Esophagus squamous epithelium (tissue), 5 donors: ENCODE measurements at places on chromosomes 5 and 9.

- DNase-seq: no peak
Measured at GRCh38 chr9:106120071-106120470, 425.7 kb downstream of the TMEM38B start.

- no peak for DNase-seq
Measured at GRCh38 chr5:93572608-93573353, 8.2 kb downstream of the NR2F1-AS1 start.

DNA sequence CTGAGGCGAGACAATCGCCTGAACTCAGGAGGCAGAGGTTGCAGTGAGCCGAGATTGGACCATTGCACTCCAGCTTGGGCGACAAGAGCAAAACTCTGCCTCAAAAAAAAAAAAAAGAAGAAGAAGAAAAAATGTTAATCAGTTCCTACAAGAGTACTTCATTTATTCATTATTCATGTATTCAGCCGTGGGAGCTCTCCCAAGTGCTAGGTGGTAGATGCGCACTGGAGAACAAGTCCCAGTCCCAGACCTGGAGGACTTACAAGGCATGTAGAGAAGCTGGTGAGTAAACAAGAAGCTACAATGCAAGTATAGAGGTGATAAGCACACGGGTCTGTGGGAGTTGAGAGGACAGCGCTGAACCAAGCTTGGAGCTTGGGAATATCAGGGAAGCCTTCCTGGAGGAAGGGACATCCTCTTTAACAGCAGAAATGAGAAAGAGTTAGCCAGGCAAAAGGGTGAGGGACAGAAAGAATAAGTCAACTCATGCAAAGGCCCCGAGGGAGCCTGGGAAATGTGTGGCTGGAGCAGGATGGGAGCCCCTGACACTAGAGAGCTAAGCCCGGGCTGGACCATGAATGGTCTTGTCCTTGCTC, 17.4 kb upstream of the AQP7 start:
- DNase-seq: no peak

DNA sequence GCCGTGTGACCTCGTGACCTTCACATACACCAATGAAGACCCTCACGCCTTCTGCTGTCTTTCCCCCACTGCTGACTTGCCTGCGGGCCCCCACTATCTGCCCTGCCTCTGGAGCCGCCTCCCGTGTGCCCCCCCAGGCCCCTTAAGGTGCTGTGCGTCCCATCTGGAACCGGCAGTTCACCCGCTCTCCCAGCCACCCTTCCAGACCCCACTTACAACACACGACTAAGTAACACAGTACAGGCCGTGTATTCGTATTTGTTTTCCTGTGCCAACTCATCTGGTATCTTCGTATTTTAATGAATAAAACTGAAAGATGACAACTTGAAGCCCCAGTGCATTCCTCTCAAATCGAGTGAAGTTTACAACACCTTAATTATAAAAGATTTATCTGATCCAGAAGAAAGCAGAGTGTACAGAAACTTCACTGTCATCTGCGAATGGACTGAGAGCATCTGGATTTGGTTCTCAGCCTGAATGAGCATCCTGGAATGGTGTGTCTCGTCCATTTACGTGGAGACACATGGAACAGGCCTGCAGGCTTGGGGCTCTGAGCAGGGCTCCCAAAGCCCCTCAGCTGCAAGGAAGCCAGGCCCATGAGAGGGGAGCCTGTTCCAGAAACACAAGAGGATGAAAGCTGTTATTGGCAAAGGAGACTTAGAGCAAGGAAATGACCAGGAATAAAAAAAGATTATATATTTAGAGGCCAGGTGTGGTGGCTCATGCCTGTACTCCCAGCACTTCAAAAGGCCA, 21.9 kb upstream of the TERT start:
- DNase-seq: no peak

- no peak for DNase-seq
Measured at GRCh38 chr5:6780802-6781391, 67.7 kb downstream of the TENT4A start.

GRCh38 chr5:104048231-104048630, 485.6 kb upstream of the NUDT12 start:
- DNase-seq: no peak

DNA sequence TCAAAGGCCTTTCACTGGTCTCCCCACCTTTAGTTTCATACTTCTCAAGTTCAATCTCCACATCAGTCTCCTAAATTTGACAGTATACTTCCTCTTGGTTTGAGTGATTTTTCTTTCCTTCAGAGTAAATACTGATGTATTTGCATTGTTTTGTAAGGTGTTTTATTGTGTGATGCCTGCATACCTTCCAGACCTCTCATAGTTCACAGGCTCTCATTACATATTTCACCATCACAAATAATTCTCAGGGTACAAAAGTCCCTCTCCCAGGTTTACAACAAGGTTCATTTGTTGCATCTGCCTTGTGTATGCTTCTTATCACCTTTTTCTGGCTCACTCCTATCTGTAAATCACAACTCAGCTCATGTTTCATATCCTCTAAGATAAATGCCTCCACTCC, 22.2 kb upstream of the TUSC1 start:
- DNase-seq: no peak

- DNase-seq: no peak
Measured at GRCh38 chr5:157874861-157875260, 15.9 kb upstream of the CLINT1 start.

DNA sequence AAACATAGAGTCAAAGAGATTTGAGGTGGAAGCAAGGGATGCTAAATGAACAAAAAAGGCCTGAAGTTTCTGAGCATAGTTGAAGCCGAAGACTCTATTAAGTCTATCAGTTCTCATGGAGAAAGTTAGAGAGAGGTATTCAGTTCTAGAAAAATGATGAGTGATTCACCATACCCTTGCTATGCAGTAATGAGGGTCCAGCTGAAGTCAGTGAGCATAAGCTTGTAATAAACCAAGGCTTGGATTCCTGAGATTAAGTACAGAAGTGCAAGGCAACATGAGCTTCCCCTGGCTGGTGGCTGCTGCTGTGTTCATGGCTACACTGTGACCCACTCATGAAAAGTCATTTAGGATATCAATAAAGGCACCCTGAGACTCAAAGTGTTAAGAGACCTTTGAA, 129.7 kb upstream of the MTAP start:
- no peak for DNase-seq

DNA sequence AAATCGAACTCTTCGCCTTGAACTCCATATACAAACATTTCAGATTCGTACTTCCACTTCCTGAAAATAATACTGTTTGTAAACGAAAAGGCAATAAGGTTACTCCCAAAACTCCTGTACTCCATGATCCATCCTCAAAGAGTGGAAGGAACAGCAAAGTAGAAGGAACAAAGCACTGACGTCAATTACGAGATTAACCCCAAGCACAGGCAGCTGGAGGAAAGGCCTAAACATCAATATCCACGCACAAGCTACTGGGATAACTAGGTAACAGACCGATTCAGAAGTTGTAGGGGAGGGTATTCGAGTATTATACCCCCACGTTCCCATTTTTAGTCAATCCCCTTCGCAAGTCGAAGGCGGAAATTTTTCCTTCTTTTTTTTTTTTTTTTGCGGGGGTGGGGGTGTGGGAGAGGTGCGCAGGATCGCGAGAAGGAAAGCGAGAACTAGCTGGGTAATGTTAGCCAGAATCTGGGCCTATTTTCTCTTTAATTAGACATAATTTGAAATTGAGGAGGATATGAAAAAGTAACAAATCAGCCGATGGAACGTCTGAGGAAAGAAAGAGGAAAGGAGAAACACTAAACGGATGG, 909 bp downstream of the AFF4 start:
- DNase-seq: no peak

- DNase-seq: no peak
Measured at GRCh38 chr9:77595426-77596095, 52.6 kb downstream of the GNA14 start.

GRCh38 chr5:163463063-163463435, 2.6 kb downstream of the HMMR start:
- no peak for DNase-seq

GRCh38 chr9:5004481-5004880, 19.4 kb downstream of the JAK2 start:
- no peak for DNase-seq

DNA sequence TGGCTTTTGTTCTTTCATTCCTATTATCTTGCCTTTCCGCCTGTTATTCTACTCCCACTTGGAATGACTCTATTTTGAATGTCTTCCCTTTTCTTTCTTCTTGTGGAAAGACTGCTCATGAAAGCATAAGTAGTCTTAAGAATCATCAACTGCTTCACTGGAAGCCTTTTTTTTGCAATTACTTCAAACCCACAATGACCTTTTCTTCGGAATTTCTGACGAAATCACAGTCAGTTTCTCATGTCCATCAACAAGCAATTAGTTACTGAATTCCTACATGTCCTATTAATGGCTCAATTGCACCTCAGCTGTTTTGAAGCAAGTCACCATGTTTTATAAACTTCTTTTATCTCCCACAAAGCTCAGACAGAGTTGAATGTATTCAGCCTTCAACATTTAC, 196.2 kb downstream of the TARS1 start:
- DNase-seq: no peak

DNA sequence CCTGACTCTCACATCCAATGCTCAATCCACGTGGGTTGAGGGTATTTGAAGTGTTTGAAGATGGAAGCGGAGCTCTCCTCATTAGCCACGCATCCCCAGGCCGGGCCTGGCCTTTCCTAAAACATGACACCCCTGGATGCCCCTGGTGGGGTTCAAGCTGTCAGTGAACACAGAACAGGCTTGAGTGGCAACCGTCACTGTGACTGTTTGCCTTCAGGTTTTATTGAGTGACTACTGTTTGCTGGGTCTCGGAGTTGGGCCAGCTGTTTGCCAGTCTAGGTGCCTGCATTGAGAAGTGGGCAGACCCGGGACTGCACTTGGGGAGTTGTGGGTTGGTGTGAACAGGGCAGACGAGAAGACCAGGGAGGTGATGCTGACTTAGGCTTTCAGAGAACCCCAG, 7.8 kb upstream of the OLFM1 start:
- no peak for DNase-seq

GRCh38 chr5:167953151-167953798, 338.2 kb upstream of the WWC1 start:
- DNase-seq: no peak

DNA sequence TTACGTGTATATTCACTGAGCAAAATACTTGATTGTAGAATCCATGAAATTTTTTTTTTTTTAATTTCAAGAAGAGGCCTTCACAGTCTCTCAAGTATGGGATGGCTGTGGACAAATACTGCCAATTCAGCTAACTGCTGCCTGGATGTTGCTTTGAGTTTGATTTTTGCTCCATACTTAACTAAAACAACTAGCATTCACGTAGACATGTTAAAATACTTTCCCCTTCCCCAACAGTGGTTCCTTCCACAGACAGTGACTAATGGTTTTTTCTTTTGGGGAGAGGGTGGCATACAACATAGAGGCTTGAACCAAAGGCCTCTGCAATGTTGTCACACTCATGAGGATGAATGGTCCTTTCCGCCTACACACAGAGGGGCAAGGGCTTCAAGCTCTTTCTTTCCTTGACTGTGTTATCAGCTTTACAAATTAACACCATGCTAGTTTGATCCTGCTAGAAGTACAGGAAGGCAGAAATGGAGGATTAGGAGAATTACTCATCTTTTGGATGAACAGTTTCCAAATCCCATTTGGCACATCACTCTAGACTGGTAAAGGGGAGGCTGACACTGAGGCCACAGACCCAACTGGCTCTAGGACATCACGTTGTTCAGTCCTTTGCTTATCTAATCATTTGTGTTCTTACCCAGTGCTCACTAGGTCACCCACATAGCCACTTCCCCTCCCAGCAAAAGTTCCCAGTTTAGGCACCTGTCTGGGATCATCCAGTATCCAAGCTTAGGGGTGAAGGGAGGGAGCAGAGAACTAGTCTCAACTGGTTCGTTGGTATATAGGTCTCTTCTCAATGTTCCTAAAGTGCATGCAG, 1.8 kb upstream of the LEAP2 start:
- no peak for DNase-seq

GRCh38 chr9:131546336-131547084, 1.2 kb downstream of the PRRT1B start:
- DNase-seq: no peak

- DNase-seq: no peak
Measured at GRCh38 chr5:180119903-180120236, 48.3 kb upstream of the RNF130 start.

GRCh38 chr5:154191467-154192261, 1.1 kb downstream of the GALNT10 start:
- no peak for DNase-seq

DNA sequence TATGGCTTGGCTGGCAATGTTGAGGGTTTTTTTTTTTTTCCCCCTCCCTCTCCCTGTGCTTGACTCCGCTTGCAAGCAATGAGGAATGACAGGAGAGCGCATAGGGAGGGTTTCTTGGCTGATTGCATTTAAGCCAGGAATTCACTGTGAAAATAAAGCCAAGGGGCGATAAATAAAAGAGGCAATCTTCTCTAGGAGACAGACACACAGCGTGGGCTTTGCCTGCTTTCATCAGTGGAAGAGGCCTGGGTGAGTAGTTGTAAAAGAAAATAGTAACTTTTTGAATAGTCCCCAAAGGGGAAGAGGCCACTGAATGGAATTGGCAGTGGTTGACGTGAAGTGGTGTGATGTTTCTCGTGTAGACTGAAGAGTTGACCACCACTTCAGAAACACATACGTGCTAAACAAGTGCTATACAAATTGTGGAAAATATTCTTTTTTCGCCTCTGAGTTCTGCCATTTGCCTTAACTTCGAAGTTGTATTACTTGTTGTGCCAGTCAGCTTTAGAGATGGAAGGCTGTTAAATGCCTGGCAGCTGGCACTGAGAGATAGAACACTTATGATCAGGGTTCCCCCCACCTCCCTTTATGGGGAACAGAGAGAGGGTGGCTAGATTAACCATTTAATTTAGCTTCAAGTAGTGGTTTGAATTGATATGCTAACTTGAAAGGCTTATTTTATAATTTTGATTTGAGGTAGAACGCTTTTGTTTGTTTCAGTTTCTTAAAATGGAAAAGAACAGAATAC, 3.0 kb downstream of the ZSWIM6 start:
- DNase-seq: no peak

- DNase-seq: no peak
Measured at GRCh38 chr5:68464424-68464823, 248.9 kb downstream of the PIK3R1 start.

GRCh38 chr9:70034271-70034711, 9.4 kb upstream of the MAMDC2 start:
- no peak for DNase-seq
